ENCODE measurements at places on chromosomes 2 and 18.

- DNase-seq = no peak
These were observed 70.1 kb downstream of the OXER1 start for GRCh38 chr2:42693688-42694479.

DNA sequence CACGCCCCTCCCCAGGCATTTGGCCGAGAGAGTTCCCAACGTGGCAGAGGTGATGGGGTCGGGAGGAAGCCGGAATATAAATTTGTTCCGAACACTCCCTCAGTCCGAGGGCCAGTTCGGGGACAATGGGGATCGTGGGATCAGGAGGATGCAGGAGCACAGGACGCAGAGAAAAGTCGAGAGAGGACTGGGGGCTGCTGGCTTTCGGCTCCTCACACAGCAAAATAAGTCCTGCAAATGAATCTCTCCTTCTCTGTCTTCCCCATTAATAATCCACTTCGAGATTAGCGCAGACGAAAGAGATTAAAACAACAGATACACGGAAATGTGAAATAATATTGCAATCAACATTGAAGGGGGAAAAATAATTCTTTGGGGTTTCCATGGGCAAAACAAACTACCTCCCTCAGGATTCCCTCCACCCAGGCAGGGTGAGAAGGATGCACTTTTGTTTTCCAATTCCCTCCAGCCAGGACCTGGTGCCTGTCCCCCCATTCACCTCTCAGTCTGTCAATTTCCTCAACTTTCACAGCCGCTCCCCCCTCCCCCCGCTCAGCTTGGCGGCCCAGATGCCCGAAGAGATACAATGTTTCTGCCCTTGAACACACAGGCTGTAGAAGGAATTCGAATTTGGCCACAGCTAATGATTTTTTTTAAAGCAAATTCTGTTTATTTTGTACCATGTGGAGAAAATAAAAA, 3.1 kb upstream of the ZEB2 start:
- no peak for DNase-seq

GRCh38 chr2:15939854-15940660, at the start of gene MYCN:
TSS of gene MYCN (plus strand) at chr2:15940550. CDS start at chr2:15942065, 1,515 bp downstream.
- DNase-seq = peak; percentile 5

DNA sequence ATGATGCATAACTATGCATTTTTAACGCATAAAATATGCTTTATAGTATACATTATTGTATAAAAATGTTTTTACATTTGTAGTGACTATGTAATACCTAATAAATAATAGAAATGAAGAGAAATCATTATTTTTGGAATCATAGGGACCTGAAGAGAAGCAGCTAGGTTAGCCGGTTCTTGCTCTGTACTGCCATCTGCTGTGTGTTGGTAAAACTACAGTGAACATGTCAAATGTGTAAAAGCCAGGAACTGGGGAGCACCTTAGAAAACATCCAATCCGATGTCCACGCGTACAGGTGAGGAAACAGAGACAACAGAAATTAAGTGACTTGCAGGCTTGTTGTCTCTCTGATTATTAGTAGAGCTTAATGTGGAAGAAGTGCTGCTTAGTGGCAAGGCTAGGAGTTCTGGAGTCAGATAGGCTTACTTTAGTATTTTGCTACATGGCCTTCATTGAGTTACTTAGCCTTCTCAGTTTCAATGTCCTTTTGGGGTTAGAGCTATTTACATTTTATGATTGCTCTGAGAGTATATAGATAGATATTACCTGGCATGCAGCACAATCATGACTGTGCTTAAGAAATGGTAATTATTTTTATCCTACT, 386.5 kb downstream of the DLGAP1 start:
- peak; percentile 36 for DNase-seq

GRCh38 chr2:134671513-134671912, 47.3 kb downstream of the TMEM163 start:
- DNase-seq = peak; percentile 44

DNA sequence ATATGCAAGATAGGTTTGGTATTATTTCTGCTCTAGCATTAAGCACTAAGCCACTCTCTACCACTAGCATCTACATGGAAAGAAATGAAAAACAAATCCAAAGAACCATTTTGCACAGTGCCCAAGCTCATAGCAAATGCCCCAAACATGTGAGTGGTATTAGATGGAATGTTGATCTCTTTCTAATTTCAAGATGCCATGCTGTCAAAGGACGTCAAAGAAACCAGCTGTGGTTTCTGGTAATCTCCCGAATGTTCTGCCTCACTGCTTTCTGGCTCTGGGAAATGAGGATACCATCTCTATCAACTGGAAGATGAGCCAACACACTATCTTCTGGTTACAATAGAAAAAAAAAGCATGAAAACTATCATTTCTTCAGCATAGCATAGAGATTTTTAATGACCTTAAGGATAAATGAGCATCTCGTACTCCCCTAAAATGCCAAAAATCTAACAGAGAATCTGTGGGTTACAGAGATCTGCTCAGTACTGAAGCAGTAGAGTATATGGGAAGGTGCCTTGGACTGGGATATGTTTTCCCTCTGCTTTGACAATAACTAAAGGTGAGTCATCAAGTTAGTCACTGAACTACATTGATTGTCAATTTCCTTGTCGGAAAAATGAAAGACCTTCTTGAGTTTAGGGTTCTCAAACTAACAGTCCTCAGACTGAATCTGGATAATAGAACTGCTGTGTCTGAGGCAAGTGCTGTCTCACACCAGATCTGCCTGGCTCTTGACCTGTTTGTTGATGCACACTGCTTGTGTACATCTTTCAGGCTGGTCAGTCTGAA, 244.8 kb upstream of the NCKAP5 start:
- DNase-seq = no peak

- DNase-seq = peak; percentile 12
These were observed 1.1 kb downstream of the TMEM169 start for GRCh38 chr2:216082805-216083204.

DNA sequence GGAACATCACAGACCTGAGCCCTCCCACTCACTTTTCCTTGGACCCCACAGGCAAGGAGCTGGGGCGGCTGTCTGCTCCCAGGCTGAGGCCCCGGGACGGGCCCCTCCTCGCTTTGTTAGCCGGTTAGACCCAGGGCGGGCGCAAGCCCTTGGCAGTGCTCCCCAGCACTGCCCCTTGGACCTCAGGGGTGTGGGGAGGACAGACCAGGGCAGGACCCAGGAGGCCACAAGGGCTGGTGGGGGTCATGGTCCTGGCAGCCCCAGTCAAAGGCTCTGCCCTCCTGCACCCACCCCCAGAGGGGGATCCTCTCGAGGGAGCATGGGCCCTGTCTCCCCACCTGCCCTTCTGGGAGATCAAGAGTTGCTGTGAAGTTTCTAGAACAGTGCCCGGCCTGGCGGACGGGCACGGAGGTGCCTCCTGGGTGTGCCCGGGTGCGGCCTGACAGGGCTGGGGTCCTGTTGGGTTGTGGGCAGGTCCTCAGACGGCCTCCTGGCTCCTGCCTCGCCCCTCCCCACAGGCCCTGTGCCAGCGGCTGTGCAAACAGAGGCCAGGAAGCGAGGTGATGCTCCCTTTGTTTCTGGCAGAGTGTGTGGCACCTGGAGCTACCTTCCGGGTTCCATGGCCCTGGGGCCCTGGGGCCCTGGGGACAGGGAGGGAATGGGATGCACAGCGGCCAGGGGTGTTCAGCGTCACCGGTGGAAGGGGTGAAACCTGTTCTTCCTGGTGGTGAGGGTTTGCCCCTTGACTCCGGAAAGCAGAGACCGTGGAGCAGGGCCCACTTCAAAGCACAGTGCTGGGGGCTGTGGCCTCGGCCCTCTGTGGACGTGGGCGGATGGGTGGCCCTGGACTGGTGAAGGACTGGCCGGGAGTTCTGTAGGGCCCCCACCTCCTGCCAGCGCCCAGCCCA, 2.9 kb upstream of the GAL3ST2 start:
- DNase-seq = no peak

GRCh38 chr2:137900421-137901141, 63.7 kb upstream of the HNMT start:
- DNase-seq = no peak

- no peak for DNase-seq
These were observed 130.0 kb upstream of the MC4R start for GRCh38 chr18:60502591-60502990.

- no peak for DNase-seq
These were observed 12.4 kb upstream of the ST3GAL5 start for GRCh38 chr2:85901155-85901554.

GRCh38 chr2:203340791-203341487, 12.7 kb downstream of the ABI2 start:
- no peak for DNase-seq

DNA sequence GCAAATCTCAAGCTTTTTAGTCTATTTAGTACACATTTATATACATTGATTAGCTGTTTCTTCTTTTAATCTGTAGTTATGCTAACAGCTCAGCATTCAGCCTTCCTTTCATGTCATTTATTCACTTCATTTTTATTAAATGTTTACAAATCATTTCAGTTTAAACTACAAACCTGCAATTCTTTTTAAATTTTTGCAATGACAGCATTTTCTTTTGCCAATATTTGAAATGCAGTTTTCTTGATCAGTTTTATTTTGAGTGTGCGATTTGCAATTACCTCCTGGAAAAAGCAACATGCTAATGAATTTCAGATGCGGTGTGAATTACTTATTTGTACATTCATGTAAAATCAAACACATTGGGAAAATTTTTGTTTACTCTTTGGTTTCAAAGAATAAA, 13.5 kb downstream of the EFEMP1 start:
- no peak for DNase-seq
